GM23248 (cell line): ENCODE measurements at places on chromosomes 1 and 21. TPM values are rescaled to one million over a fixed set of nuclear protein-coding genes. Genes with fewer than 3 reads are reported as not detected.
A peak's percentile ranks its signal among the peaks of the same experiment; 100 is the strongest.

UBE2U gene
- total RNA-seq = not detected in 2 replicates

S100A6 gene
- total RNA-seq = 550 and 683 TPM in 2 replicates

RHBDL2 gene
- total RNA-seq = 0.22 TPM in 1 of 2 replicates, not detected in the other

ATP1A4 gene
- not detected in 2 replicates for total RNA-seq

RIMKLA gene
- 0.22 TPM in 1 of 2 replicates, not detected in the other for total RNA-seq

BATF3 gene
- total RNA-seq = 0.86 and 1.4 TPM in 2 replicates

SPRR2G gene
- total RNA-seq = not detected in 2 replicates

TTC22 gene
- total RNA-seq = not detected in 2 replicates

VAMP3 gene
- 195 and 835 TPM in 2 replicates for total RNA-seq

DNA sequence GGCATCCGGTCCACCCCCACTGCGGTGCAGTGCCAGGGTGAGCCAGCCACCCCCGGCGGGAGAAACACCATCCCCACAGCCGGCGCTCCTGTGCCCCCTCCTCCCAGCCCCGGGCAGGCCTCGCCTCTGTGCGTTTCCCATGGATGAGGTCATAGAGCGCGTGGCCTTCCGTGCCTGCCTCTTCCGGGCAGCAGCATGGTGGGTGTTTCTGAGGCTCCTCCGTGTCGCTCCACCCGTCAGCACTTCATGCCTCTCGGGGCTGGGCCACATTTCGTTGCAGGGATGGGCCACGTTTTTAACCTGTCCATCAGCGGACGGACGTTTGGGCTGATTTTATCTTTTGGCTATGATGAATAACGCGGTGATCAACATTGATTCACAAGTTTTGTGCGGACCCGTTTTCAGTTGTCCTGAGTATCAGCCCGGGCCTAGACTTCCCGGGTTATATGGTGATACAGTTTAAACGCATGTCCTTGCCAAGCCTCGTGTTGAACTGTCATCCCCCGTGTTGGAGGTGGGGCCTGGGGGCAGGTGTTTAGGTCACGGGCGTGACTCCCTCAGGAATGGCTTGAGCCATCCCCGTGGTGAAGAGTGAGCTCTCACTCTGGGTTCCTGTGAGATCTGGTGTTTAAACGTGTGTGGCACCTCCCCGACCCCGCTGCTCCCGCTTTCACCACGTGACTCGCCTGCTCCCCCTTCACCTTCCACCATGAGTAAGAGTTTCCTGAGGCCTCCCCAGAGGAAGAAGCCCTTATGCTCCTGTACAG is 64.8 kb downstream of the SLX9 start:
- DNase-seq = no peak

GRCh38 chr1:38671221-38671620 is 188.4 kb downstream of the RRAGC start:
- DNase-seq = no peak

- no peak for DNase-seq
These were observed 5.7 kb downstream of the SLC19A1 start for GRCh38 chr21:45536301-45537081.

- peak; percentile 20 for DNase-seq
These were observed 2.8 kb downstream of the HPDL start for GRCh38 chr1:45329445-45329844.

- DNase-seq = peak; percentile 54
These were observed 39.3 kb upstream of the EPS8L3 start for GRCh38 chr1:109802901-109803561.

DNA sequence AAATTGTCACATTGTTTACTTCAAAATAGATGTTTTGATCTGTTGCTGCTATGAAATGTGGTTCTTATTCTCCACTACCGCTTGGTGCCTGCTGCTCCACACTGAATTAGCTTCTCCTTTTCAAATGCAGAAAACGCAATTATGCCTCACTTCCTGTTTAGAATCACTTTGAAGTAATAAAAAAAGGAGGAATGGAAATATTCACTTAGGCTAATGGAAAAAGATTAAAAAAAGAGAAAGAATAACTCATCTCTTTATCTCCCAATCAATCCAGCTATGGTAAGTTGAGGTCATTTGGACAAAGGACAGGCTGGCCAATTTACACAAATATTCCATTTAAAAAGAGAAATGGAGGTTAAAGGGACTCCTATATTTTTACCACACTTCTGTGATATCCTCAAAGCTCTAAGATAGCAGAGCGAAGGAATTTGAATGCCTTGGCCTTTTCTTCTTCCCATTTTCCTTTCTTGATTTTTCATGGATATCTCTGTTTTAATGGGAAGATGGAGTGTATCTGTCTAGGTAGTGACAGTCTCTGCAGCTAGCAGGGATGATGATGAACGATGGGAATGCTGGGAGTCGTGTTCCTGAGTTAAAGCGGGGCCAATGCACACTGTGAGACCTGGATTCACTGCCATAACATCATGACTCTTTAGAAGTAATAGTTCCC is 35.7 kb downstream of the RGS5 start:
- DNase-seq = peak; percentile 21

- DNase-seq = no peak
These were observed 284.6 kb downstream of the DNM3 start for GRCh38 chr1:172125812-172126430.

GRCh38 chr1:5119366-5120234 is 465.2 kb downstream of the AJAP1 start:
- DNase-seq = no peak

DNA sequence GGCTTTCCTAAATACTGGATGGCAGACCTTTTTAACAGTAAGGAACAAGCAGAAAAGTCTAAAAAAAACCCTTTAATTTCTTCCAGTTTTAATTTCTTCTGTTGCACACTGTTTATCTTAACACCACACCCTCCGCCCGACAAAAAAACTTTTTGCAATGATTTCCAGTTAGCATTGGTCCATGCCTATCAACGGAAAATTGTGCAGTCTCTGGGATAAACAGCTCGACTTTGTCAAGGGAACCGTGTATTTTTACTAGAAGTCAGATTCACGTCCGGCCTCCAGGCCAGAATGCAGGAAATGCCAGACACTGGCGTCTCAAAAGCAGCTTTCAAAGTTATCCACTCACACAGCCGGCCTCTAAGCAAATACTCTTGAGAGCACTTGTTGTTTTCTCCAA is 378 bp upstream of the NUP210L start:
- DNase-seq = peak; percentile 41

- DNase-seq = no peak
These were observed 99.3 kb downstream of the CDC42BPA start for GRCh38 chr1:227218870-227219573.

DNA sequence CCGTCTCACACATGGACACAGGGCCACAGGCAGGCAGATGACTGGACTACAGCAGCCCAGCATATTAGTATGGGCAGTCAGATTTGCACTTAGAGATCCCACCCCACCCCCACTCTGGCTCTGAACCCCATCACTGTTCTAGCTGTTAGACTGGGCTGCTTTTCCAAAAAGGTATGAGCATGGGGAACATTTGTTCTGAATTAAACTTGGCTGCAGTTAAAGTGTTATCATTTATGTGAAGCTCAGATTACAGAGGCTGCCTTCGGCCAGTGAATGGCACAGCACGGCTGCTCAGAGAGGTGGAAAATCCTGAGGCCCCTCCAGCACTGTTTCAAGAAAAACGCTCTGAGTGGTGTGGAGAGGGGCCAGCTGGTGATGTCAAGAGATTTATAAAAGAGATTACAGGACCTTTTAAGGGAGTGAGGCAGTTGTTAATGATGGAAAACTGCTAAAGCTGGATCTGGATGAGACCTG is 6.9 kb upstream of the NOS1AP start:
- peak; percentile 7 for DNase-seq

DNA sequence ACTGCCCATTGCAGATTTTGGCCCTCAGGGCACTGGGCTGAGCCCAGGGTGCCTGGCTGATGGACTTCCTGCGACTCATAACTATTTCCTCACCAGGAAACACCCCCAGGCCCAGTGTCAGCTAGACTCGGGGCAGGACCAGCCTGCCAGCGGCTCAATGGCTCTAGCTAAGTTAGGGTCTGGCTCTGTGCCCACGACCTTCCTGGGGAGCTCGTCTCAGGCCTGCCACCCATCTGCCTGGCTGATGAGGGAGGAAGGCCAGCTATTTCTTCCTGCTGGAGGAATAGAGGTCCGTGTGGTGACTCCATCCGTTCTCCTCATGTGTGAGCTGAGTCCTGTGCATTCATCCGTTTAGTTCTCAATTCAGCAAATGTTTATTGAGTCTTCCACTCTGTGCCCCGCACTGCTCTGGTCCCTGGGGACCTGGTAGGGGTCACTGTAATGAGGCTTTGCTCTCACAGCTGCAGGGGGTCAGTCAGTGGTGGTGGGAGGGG is 44.5 kb downstream of the KIRREL1 start:
- peak; percentile 78 for DNase-seq

- no peak for DNase-seq
These were observed 347.7 kb upstream of the POU3F1 start for GRCh38 chr1:38394303-38394702.

GRCh38 chr1:225813214-225813964 is 3.5 kb downstream of the EPHX1 start:
- peak; percentile 82 for DNase-seq

GRCh38 chr1:63887809-63888208 is 114.0 kb downstream of the ROR1 start:
- no peak for DNase-seq

DNA sequence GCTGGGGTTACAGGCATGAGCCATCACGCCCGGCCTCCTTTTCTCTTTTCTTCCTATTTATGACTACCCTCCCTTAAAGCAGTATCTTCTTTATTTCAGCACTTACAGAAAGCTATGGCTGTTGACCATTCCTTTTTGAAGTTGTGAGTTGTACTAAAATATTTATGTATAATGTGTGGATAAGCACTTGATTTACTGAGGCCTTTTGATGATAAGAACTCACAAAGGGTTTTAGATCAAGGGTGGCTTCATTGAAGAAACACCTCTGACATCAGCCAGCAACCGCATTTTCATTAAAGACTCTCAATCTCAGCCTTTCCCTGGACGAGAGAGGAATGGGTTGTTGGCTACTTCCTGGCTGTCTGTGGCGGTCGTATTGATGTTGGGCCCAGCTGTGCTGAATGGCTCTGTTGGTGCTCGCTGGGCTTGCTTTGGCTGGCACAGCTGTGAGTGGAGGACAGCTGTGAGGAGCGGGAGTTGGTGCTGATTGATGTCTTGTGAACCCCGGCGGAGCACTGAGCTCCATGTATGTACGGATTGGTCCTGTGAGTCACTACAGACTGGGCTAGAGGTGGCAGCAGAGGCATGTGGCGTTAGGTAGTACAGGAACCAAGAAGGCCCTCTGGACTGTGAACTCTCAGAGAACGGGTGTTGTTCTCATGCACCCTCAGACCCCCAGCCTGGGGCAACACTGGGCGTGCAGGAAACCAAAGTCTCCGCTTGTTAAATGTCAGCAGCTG is 208.8 kb downstream of the KIF26B start:
- no peak for DNase-seq

DNA sequence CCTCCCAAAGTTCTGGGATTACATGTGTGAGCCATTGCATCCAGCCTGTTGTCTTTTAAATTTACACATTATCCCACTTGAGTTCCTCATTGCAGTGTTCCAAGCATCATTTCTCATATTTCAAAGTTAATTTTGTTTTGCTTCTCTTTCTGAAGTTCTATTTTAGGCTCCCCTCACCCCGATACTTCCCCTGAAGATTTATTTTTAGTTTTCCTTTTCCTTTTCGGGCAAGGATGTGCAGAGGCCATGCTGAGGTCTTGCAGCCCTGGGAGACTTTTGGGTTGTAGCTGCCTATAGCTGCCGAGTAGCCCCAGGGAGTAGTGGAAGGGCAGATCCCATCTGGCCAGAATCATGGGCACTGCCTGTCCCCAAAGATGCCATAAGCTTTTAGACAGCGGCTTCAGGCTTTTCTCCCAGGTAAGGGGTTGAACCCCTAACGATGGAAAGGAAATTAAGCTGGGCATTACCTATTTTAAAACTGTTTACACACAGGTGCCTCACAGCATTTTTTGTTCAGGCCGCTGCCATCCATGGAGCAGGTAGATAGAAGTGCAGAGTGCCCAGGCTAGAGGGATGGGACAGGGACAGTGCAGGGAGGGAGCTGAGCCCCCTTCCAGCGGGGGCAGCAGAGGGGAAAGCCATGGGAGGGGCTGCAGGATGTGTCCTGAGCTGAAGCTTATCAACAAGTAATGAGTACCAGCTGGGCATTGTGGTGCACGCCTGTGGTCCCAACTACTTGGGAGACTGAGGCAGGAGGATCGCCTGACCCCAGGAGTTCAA is 15.9 kb downstream of the PSEN2 start:
- no peak for DNase-seq
